Stimulated activated CD4-positive, alpha-beta T cell treated with anti-CD3 and anti-CD28 coated beads, Interleukin-2, amount 100 ng/mL, for 4 hours (primary cell): ENCODE measurements at places on chromosomes 4 and X.

GRCh38 chr4:132276989-132277388 is 872.1 kb upstream of the PCDH10 start:
- DNase-seq: no peak

DNA sequence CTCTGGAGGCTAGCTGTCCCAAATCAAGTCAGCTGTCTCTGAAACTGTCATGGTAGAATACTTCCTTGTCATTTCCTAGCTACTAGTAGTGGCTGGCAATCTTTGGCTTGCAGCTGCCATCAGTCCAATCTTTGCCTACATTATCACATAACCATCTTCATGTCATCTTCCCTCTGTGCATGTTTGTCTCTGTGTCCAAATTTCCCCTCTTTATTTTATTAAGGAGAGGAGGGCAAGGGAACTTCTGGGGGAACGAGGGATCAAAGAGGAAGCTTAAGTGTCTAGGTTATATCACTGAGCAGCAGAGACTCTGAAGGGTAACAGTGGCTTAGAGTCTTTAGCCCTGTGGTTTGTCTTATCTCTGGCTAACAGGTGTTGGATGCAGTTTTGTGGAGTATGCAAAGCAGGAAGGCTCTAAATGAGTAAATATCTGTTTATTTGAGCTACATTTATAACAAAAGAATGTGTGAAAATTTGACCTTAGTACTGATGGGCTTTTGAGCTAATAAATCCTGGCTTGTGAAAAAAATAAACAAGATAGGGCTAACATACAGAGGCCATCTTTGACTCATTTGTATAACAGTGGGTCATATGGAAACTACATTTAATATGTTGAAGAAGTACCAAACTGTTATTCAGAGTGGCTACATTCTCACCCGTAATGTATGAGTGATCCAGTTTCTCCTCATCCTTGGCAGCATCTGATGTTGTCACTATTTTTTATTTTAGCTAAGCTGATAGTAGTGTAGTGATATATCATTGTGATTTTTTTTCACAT is 49.4 kb upstream of the ENOX2 start:
- DNase-seq: no peak

DNA sequence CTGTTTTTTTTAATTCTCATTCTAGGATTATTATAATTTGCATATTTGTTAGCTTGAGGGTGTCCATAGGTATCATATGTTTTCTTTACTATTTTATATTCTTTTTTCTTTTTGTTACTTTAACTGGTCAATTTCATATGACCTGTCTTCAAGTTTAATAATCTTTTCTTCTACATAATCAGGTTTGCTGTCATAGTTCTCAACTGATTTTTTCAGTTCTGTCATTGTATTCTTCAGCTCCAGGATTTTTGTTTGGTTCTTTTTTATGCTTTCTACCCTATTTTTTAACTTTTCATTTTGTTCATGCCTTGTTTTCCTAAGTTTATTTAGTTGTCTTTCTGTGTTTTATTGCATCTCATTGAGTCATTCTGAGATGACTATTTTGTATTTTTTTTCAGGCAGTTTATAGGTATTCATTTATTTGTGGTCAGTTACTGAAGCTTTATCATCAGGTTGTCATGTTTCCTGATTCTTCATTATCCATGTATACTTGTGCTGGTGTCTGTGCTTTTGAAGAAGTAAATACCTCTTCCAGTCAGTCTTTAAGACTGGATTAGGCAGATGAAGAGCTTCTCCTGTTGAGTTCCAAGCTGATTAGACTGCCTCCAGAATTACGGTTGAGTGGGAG is 220.3 kb upstream of the VEGFC start:
- no peak for DNase-seq

- DNase-seq: no peak
These were observed 311.3 kb downstream of the GRID2 start for GRCh38 chr4:92615049-92615448.

- DNase-seq: no peak
These were observed 18.8 kb upstream of the CYP4V2 start for GRCh38 chr4:186172546-186172945.

- no peak for DNase-seq
These were observed 14.0 kb downstream of the OCIAD1 start for GRCh38 chr4:48844843-48845242.

DNA sequence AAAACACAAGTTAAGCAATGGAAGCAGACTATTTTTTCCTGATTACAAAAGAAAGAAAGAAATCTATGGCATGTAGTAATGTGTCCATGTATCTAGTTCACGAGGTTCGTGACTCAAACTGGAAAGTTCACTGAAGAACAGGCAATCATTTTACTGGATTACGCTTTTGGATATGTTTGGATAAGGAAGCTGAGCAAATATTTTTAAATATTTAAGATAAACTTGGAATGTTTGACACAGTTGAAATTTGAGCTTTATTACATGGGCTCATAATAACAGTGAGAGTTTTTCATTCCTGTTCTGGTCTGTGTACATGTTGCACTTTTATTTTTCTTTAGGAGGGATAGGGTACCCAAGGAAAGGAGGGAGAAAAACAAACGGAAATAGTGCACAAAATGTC is 244.2 kb upstream of the GK2 start:
- DNase-seq: no peak

GRCh38 chr4:183631577-183632198 is 27.3 kb downstream of the RWDD4 start:
- DNase-seq: no peak

GRCh38 chrX:46796574-46797191 is 37.8 kb upstream of the SLC9A7 start:
- peak; percentile 47 for DNase-seq

DNA sequence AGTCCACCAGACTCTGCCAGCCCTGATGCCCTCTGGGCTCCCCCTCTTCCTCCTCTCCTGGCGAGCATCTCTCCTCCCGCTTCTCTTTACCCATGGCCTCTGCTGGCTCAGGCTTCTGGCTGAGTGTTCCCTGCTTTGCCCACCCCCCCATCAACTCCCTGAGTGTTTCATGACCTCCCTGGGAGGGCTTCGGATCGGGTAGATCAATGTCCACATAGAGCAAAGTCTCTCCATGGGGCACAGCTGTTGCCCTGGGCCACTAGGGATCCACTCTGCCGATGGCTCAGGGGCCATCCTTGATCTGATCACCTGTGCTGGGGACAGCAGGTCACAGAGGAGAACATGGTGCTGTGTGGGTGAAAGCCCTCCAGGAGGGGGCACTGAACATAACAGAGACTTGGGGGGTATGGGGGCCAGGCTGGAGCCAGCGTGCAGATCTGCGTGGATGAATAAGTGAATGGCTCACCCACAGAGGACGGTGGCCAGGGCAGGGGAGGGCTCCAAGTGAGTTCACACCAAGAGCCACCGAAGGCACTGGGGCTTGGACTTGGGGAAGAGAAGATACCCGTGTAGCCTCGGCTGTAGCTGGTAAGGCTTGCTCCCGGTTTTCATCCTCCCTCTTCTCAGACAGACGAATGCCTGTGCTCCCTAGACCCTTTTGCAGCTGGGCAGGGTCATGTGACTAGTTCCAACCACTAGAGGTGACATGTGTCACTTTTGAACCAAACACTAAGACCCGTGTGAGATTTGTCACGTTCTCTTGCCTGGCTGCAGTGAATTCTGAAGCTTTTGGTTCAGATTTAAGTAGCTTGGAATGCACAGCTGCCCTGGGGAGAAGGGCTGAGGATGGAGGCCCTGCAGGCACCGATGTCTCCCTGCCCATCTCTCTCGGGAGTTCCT is 23.2 kb upstream of the AFAP1 start:
- DNase-seq: no peak

- DNase-seq: no peak
These were observed 49.3 kb upstream of the EPGN start for GRCh38 chr4:74258963-74259362.

DNA sequence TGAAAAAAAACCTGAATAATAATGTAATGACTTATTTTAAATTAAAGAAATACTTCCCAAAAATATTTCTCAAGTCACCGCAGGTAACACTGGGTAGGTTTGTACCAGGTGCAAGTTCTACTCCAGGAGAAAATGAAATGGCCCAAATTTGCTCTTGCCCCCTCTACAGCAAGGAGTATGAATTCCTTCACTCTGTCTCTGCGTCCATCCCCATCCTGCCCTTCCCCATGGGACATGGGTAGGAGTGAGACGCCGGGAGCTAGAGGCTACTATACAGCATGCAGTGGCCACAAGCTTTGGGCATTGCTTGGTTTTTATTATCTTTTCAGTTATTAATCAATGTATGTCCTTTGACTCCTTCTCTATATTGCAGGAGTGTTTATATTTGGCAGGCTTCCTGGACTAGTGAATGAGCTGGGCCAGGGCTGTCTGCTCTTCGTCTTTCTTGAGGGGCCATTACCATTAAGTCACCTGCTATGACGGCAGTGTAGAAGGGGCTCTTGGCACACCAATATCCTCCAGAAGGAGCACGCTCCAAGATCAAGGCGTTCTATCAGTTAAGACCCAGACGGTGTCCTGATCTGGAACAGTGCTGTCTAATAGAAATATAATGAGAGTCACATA is 149.6 kb downstream of the ENPP6 start:
- DNase-seq: no peak

DNA sequence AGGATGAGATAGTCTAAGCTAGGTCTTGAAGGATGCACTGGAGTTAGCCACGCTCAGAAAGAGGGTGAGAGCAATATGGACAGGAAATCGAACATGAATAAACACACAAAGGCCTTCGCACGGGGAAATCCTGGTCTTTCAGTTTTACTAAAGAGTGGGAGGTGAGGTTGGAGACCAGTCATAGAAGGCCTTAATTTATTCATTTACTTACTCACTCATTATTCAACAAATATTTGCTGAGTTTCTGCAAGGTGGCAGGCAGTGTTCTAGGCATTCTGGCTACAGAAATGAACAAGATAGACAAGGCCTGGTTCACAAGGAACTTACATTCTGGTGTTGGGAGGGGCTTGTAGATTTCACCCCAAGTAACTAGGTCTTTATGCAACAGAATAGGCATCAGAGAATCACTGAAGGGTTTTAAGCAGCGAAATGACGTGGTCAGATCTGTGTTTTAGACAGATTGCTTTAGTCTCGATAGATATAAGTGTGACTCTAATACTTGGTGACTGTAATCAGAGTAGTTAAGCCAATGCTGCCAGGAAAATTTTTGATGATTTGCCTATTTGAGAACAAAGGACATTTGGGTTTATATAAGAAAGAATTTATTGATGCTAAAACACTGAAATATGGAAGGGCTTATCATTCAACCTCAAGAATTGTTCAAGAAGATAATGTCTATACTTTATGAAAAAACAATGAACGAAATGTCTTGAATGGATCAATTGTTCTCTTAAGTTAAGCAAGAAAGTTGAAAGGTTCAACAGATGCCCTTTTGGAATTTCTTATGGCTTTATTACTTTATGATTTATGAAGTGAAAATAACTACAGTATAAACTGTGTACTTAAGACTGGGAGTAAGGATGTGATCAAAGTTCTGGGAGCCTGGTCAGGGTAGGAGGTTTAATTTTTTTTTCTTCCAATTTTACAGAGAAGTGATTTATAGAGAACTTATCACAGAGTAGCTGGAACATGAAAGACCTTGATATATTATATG is 184.4 kb upstream of the CASK start:
- no peak for DNase-seq

- DNase-seq: no peak
These were observed 189.9 kb downstream of the INPP4B start for GRCh38 chr4:142656178-142656577.

GRCh38 chr4:11435557-11435956 is 6.9 kb upstream of the HS3ST1 start:
- DNase-seq: no peak

DNA sequence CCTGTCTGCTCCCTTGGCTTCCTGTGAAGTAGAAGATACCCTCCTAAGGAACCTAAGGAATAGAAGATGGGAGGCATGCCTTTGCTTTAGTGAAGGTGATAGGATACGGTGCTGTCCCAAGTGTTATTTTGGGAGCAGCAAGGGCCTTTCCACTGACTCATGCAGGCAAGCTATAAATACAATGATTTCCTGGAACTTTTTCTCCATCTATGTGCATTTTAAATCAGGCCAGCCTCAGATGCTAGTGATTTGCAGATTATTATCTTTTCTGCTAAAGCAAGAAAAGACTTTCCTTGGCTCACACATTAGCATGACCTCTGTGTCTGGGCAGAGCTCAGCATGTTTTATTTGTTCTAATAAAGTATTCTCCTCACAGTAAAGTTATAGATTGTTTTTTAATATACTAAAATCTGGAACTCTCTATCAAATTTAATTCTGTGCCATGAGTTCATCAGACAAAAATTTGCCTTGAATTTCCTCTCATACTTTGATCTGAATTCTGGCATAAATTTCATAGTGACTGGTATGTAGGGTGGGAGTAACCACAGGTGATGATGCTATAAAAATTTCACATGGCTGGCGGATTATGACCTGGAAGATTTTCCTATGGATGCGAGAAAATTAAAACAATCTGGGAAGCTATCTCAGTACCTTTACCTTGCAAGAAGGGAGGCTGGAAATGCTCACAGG is 131.7 kb downstream of the REPS2 start:
- no peak for DNase-seq

- DNase-seq: peak; percentile 12
These were observed 9.1 kb downstream of the LAMTOR3 start for GRCh38 chr4:99885063-99885664.

DNA sequence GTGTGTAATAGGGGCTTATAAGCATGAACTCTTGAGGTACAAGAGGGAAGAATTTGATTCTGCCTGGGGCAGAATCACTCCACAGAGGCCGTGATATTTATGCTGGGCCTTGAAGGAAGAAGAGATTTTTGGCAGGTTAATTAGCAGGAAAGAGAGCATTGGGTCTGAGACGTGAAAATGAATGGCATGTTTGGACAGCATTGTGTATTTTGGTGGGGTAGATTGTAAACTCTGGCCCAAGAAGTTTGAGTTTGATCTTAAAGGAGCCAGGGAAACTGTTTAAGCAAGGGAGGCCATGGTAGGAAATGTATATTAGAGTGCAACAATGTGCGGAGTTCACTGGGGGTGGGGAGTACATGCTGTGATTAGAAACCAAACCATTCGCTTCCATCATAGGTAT is 62.4 kb downstream of the NPNT start:
- DNase-seq: no peak

DNA sequence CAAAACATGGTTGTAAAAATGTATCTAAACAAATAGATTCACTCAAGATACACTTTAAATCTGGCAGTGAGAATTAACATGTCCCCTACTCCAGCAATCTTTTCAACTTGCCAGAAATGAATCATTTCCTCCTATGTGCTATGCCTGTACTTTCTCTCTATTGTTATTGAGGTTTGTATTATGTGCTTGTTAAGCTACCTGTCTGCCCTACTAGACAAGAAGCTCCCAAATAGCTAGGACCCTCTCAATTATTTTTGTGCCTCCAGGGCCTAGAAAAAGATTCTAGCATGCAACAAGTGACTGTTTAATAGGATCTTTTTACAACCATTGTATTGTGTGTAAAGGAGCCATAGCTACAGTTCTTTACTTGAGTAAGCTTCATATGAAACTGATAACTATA is 3.5 kb upstream of the SAP30 start:
- DNase-seq: no peak

- no peak for DNase-seq
These were observed 131.6 kb upstream of the SCML1 start for GRCh38 chrX:17605676-17606075.

DNA sequence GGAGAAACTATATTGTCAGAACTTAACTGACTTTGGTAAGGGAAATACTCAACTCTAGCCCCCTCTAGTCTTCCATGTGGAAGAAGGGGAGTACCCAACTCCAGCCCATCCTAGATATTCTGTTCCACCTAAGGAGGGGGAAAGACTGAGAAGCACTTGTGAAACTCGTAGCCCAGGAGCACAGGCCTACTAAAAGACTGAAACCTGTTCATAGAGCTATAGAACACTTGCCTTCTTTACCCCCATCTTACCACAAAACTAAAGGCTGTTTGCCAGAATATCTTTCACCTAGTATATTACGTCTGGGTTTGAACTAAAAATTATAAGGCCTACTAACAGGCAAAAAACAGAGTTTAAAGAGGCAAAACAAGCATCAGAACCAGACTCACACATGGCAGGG is 15.5 kb downstream of the CLDN22 start:
- no peak for DNase-seq
